Left lung (tissue), 14 donors: ENCODE measurements at places on chromosomes 7 and 10. TPM values are rescaled to one million over a fixed set of nuclear protein-coding genes. Genes with fewer than 3 reads are reported as not detected.

- peaks cover 53% of the 10 kb centered on the region for H3K4me1 ChIP-seq
- H3K36me3 ChIP-seq, result no peaks in the 10 kb centered on the region
- H3K4me3 ChIP-seq, result no peak overlapping the region
- no peak overlapping the region for H3K27ac ChIP-seq
- DNase-seq, result no peak
Observed at GRCh38 chr10:131929122-131929845, 28.5 kb downstream of the PPP2R2D start.

- H3K36me3 ChIP-seq, result no peaks in the 10 kb centered on the region
- H3K4me3 ChIP-seq, result no peak overlapping the region
- H3K27me3 ChIP-seq, result no peaks in the 10 kb centered on the region
- DNase-seq, result no peak
- no peaks in the 10 kb centered on the region for H3K4me1 ChIP-seq
Observed at GRCh38 chr7:114956702-114957101, 34.8 kb downstream of the MDFIC start.

- no peak overlapping the region for H3K27ac ChIP-seq
- H3K36me3 ChIP-seq, result no peaks in the 10 kb centered on the region
- no peaks in the 10 kb centered on the region for H3K27me3 ChIP-seq
Observed at GRCh38 chr7:102261451-102261850, 25.2 kb upstream of the SH2B2 start.

- no peak within 1 kb of the TSS for H3K27ac ChIP-seq
- no peaks in the 10 kb centered on the region for H3K36me3 ChIP-seq
- H3K4me1 ChIP-seq, result peaks cover 16% of the 10 kb centered on the region
- peak within 1 kb of the TSS; percentile 31 for H3K4me3 ChIP-seq
Observed at GRCh38 chr10:93601146-93601773, at the start of gene RBP4. TSS of gene RBP4 (minus strand) at chr10:93601235. CDS start at chr10:93601028, 207 bp downstream.

DNA sequence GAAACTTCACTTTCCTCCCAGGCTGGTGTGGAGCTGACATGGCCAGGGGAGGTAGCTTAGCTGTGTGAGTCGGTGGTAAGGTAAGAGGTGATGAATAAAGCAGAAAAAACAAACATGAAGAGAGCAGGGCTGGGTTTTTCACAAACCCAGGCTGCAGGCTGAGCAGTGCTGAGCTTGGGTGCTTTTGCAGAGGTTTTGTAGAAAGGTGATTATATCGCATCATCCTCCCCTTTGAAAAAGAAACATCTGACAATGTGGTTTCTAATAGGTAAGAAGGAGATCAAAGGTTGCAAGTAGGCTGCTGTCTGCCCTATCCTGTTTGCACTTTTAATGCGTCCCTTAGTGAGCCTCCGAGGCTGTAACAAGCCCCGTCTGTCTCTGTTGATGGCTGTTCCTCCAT is 69.6 kb upstream of the GRM8 start:
- no peak overlapping the region for H3K27ac ChIP-seq
- no peak overlapping the region for H3K4me3 ChIP-seq
- DNase-seq, result no peak
- H3K36me3 ChIP-seq, result no peaks in the 10 kb centered on the region
- H3K27me3 ChIP-seq, result peaks cover 6% of the 10 kb centered on the region
- H3K4me1 ChIP-seq, result no peaks in the 10 kb centered on the region

GRCh38 chr10:75429159-75429827 is 2.1 kb upstream of the LRMDA start:
- DNase-seq, result no peak
- H3K36me3 ChIP-seq, result no peaks in the 10 kb centered on the region
- no peaks in the 10 kb centered on the region for H3K27me3 ChIP-seq
- H3K4me3 ChIP-seq, result no peak overlapping the region
- peaks cover 24% of the 10 kb centered on the region for H3K4me1 ChIP-seq

DNA sequence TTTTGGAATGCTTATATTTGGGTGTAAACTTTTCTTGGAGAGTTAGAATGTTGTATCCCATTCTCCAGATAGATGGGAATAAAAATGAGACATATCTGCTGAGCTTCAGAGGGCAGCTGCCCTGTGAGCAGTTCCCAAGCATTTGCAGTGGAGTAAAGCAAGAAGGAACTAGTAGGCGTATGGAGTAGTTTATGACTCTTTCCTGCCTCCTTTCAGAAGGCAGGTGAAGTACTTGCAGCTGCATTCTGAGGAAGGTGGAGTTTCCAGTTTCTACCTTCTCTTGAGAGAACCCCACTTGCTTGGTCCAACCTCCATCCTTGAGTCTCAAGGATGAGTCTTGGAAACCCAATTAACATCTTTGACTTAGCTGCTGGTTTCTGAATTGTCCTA is 563.6 kb downstream of the LRMDA start:
- no peak overlapping the region for H3K27ac ChIP-seq
- no peaks in the 10 kb centered on the region for H3K27me3 ChIP-seq
- H3K36me3 ChIP-seq, result no peaks in the 10 kb centered on the region
- H3K4me1 ChIP-seq, result no peaks in the 10 kb centered on the region
- DNase-seq, result no peak

GRCh38 chr7:2972835-2973161 is 70.9 kb downstream of the CARD11 start:
- no peak overlapping the region for H3K4me3 ChIP-seq
- peaks cover 7% of the 10 kb centered on the region for H3K27me3 ChIP-seq
- no peaks in the 10 kb centered on the region for H3K4me1 ChIP-seq
- no peaks in the 10 kb centered on the region for H3K36me3 ChIP-seq
- no peak for DNase-seq

Gene CYP51A1
- total RNA-seq, result 271 TPM

Gene AKR1C4
- not detected for total RNA-seq

DNA sequence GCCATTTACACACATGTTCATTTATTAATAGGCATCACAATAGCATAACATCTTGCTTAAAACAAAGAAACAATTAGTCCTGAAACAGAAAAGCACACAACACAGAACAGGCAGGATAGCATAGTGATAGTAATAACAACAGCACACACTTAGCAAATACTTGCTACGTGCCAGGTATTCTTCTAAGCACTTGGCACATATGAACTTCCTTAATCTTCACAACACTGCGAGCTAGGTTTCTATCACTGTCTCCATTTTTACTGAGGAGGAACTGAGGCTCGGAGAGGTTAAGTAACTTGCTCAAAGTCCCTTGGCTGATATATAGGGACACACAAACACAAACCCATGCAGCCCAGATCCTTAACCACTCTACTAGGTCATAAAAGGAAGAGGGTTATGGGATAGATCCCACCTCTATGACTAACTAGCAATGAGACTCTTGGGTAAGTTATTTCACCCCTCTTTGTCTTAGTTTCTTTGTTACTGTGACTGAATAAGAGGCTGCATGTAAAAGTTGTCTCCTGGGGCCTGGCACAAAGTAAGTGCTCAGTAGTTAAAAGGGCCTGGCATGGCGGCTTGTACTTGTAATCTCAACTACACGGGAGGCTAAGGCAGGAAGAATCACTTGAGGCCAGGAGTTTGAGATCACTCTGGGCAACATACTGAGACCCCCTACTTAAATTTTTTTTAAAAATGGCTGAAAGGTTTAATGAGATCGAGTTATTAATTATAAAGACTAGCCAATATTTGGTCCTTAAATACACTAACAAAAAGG is 181.0 kb upstream of the RHOBTB1 start:
- no peak overlapping the region for H3K27ac ChIP-seq
- H3K27me3 ChIP-seq, result no peaks in the 10 kb centered on the region
- H3K4me1 ChIP-seq, result no peaks in the 10 kb centered on the region
- no peaks in the 10 kb centered on the region for H3K36me3 ChIP-seq

- no peak for DNase-seq
- no peak overlapping the region for H3K4me3 ChIP-seq
- H3K36me3 ChIP-seq, result no peaks in the 10 kb centered on the region
- peaks cover 4% of the 10 kb centered on the region for H3K4me1 ChIP-seq
- no peak overlapping the region for H3K27ac ChIP-seq
- peaks cover 73% of the 10 kb centered on the region for H3K27me3 ChIP-seq
Observed at GRCh38 chr7:159027789-159028507, 116.7 kb downstream of the VIPR2 start.

Gene C7orf57
- not detected for total RNA-seq

- H3K4me1 ChIP-seq, result no peaks in the 10 kb centered on the region
- no peaks in the 10 kb centered on the region for H3K36me3 ChIP-seq
- no peaks in the 10 kb centered on the region for H3K27me3 ChIP-seq
- H3K27ac ChIP-seq, result no peak overlapping the region
- DNase-seq, result no peak
Observed at GRCh38 chr10:107444443-107444842, 279.9 kb upstream of the SORCS1 start.

DNA sequence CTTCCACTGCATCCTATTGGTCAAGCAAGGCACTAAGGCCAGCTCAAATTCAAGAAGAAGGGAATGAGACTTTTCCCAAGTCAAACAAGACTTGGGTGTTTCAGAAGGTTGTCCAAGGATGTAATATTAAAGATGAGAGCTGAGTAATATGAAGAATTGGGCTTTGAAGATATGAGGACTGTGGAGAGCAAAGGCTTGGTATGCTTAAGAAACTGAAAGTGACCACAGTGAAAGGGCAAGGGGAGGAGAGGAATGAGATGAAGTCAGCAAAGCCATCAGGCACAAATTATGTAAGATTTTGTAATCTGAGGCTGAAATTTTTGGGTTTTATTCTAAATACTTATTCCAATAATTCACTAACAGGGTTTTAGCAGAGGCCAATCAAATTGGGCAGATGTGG is 38.6 kb upstream of the NPY start:
- no peak for DNase-seq
- H3K27ac ChIP-seq, result no peak overlapping the region
- no peaks in the 10 kb centered on the region for H3K27me3 ChIP-seq
- H3K4me3 ChIP-seq, result no peak overlapping the region
- no peaks in the 10 kb centered on the region for H3K4me1 ChIP-seq
- no peaks in the 10 kb centered on the region for H3K36me3 ChIP-seq

DNA sequence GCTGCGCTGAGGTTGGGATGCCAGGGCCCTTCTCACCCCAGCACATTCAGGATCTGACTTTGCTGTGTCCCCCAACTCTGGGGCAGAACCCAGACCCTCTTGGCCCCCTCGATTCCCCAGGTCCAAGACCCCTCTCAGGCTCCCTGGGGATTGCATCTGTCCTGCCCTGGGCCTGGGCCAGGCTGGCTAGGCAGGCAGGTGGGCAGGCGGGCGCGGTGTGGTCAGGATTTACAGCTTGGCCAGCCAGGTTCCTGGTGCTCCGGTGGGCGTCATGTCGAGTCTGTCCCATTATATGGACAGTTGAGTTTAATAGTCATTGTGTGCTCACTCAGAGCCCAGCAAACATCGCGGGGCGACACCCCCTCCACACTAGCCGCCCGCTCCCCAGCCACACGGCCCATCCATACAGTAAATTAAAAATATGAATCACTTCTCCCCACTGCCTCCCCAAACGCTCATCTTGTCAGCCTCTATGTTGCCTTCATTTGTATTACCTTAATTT is 23.5 kb downstream of the POLL start:
- H3K27me3 ChIP-seq, result peaks cover 99% of the 10 kb centered on the region
- no peak overlapping the region for H3K27ac ChIP-seq
- no peaks in the 10 kb centered on the region for H3K36me3 ChIP-seq
- H3K4me3 ChIP-seq, result no peak overlapping the region
- H3K4me1 ChIP-seq, result peaks cover 2% of the 10 kb centered on the region

DNA sequence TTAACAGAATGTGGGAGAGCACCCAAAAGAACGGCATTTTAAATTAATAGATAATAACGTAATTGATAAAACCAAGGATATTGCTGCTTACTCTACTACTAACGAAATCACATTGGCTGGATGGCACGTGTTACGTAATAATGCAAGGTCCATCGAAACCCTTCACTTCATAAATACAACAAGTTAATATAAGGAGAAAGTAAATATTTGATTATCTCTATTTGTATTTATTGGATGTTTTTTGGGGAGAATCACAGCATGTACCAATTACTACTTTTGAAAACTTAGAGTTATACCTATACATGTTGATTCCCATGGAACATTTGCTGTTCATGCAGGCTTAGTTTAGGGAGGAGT is 1.6 kb downstream of the PRKG1 start:
- no peak for DNase-seq
- H3K27ac ChIP-seq, result no peak overlapping the region
- no peaks in the 10 kb centered on the region for H3K36me3 ChIP-seq
- H3K27me3 ChIP-seq, result peaks cover 46% of the 10 kb centered on the region

Gene EN2
- total RNA-seq, result not detected

Gene PTN
- 6.4 TPM for total RNA-seq
